Cortex of kidney (tissue), 1 donor: ENCODE measurements at places on chromosomes 3 and 15.

DNA sequence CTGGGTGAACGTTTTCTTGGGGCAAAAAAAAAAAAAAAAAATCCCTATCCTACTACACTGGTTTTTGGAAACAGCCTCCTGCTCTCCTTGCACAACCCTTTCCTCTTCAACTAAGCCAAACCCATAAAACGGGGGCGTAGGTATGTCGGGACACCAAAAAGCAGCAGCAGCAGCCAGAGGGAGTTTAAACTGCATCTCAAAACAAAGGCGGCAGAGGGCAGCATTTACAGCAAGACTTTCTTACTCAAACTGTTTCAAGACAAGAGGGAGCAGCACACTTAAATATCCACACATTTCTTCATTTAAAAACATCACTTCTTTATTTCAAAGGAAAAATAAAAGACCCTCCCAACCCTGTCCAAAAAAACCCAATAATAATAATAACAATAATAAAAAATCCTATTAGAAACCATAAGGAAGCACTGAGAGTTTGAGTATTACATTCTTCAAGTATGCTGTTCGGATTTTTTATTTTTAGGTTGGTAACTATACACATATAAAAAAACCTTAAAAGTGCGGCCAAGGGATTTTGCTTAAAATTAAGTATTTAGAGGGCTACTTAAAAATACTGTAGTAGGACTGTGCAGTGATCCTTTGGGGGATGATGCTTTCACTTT lies 43.9 kb upstream of the PLXND1 start:
- no peak for DNase-seq

DNA sequence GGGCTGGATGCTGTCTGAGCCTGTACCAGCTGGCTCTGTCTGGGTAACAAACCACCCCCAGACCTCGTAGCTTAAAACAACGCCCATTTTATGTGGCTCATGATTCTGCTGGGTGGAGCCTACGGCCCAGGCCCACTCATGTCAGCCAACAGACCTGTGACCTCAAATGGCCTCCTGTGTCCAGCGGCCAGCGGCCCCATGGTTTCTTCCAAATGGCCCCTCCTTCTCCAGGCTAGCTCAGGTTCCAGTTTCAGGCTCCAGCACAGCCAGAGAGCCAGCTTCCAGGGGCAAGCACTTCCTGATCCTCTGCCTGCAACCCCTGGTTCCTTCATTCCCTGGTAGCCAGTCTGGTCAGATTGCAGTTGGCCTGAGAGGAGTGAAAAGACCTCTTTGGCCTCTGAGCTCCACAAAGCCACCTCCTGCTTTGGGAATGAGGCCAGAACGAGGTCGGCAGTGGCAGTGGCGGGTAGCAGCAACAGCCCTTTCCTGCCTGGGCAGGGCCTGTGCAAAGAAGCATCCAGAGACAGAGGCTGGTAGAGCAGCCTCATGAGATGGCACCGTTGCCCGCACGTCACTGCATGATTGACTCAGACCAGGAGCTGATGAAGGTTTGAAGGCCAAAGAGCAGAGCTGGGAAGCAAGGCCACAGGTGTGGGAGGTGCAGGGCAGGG lies 21.0 kb upstream of the PLXNA1 start:
- no peak for DNase-seq

DNA sequence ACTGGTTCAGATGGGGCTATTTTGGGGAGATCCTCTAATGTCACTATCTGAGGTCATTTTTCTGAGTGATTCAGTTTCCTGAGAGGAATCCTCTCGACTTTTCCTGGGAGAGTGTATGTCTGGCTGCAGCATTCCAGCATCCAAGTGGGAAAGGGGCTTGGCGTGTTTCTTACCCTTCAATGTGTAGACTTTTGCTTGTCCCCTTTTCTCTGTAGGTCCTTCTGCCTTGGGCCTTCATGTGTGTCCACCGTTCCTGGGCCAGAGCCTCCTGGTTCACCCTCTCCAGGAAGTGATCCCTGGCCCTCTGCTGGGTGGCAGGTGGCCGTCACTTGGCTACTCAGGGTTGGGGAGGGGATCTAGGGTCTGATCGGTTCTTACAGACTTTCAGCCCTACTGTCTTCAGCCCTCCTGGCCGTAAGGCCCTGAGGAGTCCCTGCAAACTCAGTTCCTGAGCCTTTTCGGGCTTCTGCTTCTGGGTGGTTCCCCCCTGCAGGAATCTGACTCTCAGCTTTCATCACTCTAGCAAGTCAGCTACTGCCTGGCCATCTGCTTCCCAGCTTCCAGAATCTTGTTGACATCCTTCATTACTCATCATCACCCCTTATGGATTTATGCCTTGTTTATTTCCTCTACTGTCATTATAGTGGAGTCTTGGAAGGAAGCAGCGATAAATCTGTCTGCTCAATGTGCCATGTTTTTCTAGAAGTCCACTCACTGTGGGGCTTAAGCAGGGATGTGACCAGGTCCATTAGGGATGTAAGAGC lies 36.5 kb downstream of the GOLGA6L10 start:
- DNase-seq = no peak

GRCh38 chr3:174363256-174363655 lies 495.9 kb upstream of the NAALADL2 start:
- DNase-seq = no peak

DNA sequence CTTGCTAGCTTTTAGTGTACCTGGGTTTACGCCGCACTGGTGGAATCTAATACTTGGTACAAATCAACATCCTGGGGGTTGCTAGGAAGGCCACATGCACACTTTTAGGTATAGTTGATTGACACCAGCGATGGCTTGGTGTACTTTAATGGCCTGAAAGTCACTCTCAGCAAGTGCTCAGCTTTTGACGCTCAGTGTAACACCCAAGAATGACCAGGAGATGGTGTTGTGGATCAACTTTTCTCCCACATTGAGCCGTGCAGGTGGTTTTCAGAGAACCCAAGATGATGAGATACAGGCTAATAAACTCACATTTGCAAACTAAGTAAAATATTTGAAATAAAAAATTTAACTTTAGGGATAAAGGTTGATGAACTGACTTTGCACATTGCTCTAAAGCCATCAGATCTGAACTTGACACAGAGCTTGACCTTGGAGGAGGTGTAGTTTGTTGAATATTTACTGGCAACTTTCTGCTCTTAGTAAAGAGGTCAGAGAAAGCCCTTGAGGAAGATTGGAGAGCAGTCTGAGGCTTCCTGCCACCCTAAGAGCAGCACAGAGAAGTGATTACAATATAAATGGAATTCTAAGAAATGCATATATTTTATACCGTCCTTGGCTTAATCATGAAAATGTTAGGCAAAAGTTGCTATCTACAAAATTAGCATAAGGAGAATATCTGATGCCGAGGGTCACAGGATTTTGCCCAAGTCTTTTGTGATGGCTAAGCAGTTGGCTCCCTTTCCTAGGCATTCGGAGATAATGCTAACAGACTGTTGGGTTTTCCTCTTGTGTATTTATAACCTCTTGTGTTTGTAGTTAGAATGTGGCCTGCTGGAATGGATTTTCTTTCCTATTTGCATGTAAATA lies 143.4 kb upstream of the RASGRP1 start:
- no peak for DNase-seq

GRCh38 chr3:150480877-150481276 lies 65.4 kb downstream of the SERP1 start:
- no peak for DNase-seq

DNA sequence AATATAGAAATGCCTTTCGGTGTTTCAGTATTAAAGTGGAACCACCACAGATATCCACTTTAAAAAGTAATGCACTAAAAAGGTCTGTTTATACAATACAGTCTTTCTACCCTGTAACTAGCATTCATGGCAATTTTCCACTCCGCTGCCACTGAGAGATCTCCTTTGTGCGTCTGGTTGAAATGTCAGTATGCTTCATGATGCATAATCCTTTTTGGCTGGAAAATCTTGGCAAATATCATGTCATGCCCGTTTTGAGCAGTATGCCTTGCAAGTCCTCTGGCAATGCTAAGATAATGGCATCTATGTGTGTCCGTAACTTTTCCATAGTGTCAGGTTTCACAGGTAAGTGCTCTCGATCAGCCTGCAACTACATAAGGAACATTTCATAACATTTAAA lies 30.8 kb upstream of the ARF4 start:
- no peak for DNase-seq

DNA sequence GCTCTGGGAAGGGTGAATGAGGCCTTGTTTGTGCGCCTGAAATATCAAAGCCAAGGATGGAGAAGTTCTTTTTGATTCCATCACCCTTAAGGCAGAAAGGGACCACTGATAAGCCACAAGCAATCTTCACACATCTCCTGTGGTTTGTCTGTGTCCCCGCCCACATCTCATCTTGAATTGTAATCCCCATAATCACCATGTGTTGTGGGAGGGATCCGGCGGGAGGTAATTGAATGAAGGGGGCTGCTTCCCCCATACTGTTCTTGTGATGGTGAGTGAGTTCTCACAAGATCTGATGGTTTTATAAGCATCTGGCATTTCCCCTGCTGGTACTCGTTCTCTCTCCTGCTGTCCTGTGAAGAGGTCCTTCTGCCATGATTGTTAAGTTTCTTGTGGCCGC lies 329.6 kb upstream of the RGMA start:
- no peak for DNase-seq

- no peak for DNase-seq
Measured at GRCh38 chr15:67564968-67565345, 22.5 kb downstream of the MAP2K5 start.

DNA sequence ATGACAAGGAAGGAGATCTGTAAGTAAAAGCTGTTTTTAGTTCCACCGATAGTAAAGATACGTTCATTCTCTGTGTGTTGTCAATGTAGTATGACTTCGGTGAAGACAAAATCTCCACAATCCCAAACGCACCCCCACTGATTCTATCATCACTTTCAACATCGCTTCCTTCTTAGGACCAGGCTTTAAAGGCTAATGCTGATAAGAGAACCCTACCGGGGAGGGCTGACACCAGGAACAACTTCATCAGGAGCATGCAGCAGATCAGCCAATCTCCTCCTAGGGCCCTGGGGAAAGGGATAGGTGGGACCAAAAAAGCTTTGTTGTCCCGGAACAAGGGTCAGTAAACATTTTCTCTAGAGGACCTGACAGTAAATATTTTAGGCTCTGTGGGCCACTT lies 334.1 kb downstream of the VPS13C start:
- no peak for DNase-seq

GRCh38 chr3:32424581-32425250 lies 33.1 kb downstream of the CMTM7 start:
- DNase-seq = no peak

DNA sequence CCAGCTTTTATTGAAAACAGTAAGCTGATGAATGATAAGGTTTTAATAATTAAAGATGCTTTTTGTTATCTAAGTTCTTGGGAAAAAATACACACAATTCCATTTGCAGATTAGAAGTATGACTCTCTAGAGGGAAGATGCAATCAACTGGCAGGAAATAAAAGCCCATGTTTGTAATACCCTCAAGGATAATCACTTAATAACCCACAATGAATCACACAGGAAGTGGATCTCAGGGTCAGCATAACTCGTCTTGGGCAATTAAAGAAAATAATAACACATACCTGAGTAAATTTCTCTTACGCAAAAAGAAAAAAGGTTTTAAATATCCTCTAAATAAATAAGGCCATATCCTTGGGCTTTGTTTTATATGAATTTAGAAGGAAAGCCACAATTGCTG lies 9.4 kb upstream of the EID1 start:
- DNase-seq = no peak

GRCh38 chr3:179719048-179719734 lies 66.4 kb downstream of the USP13 start:
- DNase-seq = no peak

DNA sequence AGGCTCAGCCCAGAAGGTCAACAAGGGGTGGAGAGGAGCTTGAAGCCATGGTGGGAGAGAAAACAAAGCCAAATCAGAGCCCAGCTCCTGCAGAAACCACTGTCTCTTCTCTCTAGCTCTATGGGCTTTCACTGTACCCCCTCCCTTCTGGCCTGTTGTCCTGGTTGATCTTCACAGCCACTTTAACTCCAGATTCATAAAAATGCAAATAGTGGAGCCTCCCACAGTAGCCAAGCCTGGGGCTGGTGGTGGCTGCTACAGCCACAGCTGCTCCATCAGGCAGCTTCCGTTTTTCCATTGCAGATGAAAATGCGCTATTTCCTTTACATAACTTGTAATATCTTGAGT lies 20.7 kb upstream of the CAV3 start:
- DNase-seq = no peak

GRCh38 chr3:49722896-49723295 lies 855 bp downstream of the GMPPB start:
- DNase-seq = no peak

- no peak for DNase-seq
Measured at GRCh38 chr3:185422677-185423076, 59.7 kb downstream of the MAP3K13 start.

DNA sequence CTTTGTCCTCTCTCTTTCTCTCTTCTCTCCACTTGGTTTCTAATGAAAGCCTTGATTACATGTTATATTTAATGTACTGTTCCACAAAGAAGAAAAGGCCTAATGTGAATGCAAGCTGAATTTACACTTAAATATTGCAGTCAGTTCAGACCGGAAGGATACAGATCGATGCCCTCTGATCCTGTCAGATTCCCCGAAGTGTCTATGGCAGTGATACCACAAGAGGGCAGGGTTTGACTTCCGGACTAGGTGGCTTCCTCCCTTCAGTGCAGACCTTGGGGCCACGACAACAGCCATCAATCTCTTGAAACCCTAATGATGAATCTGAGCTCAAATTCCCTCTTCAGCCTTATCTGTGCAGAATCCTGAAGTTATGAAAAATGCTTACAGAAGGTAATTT lies 29.5 kb downstream of the AGTR1 start:
- no peak for DNase-seq

- DNase-seq = no peak
Measured at GRCh38 chr3:54858093-54858785, 69.6 kb downstream of the LRTM1 start.

DNA sequence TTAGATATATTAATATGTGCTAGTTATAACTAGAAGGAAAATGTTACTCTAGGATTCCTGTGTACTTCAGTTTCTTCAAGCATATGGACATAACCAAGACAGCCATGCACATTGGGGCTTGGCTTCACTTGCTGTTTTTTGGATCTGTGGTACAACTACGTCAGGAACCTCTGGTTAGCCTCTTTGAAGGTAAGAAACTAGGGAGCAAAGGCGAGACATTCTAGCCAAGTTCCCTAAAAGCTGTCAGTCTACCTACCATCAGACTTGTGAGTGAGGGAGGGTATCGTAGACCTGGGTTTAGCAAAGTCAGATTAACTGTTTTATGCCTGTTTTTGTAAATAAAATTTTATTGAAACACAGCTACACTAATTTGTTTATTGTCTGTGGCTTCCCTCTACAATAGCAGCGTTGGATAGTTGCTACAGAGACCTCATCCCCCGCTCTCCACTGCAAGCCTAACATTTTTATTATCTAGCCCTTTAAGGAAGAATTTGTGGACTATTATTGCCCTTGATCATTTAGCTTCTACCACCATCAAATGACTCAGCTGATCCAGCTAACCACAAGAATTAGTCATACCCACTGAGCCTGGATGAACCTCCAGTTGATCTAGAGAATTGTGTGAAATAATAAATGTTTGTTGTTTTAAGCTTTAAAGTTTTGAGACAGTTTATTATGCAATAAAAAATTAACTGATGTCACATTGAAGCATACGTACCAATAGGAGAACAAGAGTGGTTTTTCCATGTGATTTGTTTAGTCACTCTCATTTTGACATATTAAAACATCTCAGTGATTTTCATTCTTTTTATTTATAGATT lies 58.1 kb downstream of the RSRC1 start:
- DNase-seq = no peak

GRCh38 chr15:76160426-76161152 lies 100.8 kb downstream of the TMEM266 start:
- DNase-seq = no peak
